ENCODE measurements at places on chromosomes 13 and 19.
A peak's percentile ranks its signal among the peaks of the same experiment; 100 is the strongest.

- peak; percentile 44 for DNase-seq
Observed at GRCh38 chr19:9836021-9836420, 903 bp downstream of the PIN1 start.

DNA sequence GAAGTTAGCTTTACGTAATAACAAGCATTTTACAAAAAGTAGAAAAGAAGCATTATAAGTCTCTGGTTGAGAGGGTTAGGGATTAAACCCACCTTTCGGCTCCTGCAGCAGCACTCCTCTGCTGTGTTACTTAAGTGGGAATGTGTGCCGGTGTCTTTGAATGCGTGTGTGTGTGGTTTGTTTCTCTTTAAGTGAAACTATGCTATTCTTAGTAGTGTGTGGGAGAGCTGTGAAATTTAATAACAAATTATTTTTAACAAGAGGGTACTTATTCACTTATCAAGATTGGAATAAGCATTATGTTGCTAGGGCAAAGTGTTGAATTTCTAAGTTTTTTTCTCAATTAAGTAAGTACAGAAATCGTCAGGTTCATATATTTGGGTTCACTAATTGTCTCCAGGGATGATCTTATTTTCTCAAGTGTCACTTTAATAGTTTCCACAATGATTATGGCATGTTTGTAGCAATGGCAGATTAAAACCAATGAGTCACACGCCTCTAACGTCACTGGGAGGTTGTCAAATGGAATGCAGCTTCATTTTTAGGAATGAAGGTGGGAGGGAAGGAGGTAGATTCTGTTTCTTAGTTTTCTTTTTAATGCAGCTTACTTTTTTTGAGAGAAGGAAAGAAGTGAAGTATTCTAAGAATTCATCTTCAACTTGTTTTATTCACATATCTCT is 151.3 kb downstream of the LMO7 start:
- DNase-seq: peak; percentile 58

DNA sequence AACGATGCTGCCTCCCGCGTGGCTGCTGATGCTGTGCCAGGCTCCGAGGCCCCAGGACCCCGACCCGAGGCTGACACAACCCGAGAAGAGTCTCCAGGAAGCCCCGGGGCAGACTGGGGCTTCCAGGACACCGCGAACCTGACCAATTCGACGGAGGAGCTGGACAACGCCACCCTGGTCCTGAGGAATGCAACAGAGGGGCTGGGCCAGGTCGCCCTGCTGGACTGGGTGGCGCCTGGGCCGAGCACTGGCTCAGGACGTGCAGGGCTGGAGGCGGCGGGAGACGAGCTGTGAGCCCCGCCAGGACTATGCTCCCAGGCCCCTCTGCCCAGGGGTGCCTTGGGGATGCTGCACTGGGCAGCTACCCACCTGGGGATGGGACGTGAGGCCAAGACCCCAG is 10.7 kb downstream of the SIRT6 start:
- no peak for DNase-seq

GRCh38 chr19:5206751-5207075 is 133.9 kb downstream of the PTPRS start:
- DNase-seq: no peak

- no peak for DNase-seq
Observed at GRCh38 chr19:56098731-56099568, 22.1 kb downstream of the ZNF787 start.

DNA sequence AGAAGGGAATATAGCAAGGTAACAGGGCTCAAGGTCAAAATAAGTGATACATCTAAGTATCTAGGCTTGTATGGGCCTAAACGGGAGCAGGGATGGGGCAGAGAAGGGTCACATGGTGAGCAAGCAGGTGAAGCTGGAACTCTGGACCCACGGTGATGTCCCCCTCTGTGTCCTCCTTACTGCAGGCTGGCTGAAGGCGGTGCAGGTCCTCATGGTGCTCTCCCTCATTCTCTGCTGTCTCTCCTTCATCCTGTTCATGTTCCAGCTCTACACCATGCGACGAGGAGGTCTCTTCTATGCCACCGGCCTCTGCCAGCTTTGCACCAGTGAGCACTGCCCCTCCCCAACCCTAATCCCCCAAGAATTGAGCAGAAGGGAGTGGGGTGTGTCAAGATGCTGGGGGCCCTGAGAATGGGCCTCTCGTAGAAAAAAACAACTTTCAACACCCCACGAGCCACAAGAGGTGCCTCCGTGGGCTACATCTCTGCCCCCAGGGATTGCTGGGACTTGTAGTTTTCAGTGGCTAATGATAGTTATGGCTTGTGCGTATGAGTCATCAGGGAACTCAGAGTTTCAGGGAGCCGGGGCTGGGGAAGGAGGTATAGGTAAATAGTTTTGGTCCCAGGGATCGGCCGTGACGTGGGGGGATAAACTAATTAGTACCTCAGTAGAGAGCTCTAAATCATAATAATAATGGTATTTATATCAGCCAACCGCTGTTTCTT is 4.0 kb downstream of the EMP3 start:
- peak; percentile 44 for DNase-seq

GRCh38 chr19:10122045-10122444 is 2.3 kb upstream of the EIF3G start:
- peak; percentile 31 for DNase-seq

DNA sequence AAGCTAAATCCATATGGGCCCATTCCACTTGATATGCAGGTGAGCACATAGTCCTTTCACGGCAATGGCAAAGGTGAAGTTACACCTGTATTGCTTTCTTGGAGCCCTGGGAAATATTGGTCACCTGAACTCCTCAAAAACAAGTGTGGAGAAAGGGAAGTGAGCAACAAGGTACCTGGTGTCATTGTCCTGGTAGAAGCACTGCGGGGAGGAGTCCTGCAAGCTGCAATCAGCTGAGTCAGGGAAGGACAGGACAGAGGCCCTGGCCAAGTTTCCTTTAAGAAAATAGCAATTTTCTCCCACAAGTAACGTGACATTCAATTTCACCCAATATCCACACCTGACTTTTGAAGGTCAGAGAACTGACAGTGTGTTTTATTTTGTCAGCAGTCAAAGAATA is 389.1 kb downstream of the IRS2 start:
- no peak for DNase-seq

- DNase-seq: peak; percentile 97
Observed at GRCh38 chr13:71661921-71662320, 205.1 kb downstream of the DACH1 start.

GRCh38 chr19:40836754-40837429 is 13.4 kb downstream of the CYP2A6 start:
- DNase-seq: no peak

Data from fibroblast of pulmonary artery (primary cell).